ENCODE measurements at places on chromosomes 6 and 20.

DNA sequence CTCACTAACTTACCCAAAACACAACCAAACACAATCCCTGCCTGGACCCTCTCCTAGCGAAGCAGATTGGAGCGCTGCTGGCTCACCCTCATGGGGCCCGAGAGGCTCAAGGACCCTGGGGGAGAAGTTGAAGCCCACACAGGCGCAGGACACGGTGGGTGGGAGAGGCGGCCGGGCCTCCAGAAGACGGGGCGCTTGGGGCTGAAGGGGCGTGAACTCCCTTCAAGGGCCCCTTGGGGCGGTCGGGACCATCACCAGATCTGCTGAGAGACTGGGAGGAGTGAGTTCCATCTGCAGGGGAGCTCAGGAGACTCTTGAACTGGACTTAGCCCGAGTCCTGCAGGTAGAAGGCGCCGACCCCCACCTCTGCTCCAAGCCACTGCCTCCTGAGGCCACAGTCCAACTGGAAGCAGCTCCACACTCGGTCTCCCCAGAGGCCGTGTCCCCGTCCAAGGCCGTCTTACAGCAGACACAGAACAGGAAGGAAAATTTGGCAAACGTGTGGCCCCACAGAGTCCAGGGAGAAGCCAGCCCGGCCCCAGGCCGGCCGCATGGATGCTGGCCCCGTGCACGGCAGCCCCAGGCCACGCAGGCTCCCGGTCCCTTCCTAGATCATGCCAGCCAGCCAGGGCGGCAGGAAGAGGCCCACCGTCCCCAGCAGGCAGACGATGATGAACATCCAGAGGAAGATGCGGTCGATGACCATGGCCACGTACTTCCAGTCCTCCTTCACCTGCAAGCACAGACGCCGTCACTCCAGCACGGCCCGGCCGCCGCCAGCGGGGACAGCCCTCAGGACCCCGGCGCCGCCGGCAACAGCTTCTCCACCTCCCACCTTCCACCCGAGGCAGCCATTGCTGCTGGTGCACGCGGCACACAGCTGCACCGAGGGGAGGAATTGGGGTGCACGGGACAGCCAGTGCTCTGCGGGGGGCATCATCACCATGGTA lies 14.7 kb downstream of the CHRNA4 start:
- DNase-seq = no peak

GRCh38 chr20:58344741-58345140 lies 35.2 kb downstream of the RAB22A start:
- DNase-seq = no peak

- DNase-seq = no peak
Observed at GRCh38 chr6:151620179-151620578, 126.4 kb downstream of the CCDC170 start.

GRCh38 chr20:12728782-12729181 lies 280.0 kb upstream of the SPTLC3 start:
- no peak for DNase-seq

DNA sequence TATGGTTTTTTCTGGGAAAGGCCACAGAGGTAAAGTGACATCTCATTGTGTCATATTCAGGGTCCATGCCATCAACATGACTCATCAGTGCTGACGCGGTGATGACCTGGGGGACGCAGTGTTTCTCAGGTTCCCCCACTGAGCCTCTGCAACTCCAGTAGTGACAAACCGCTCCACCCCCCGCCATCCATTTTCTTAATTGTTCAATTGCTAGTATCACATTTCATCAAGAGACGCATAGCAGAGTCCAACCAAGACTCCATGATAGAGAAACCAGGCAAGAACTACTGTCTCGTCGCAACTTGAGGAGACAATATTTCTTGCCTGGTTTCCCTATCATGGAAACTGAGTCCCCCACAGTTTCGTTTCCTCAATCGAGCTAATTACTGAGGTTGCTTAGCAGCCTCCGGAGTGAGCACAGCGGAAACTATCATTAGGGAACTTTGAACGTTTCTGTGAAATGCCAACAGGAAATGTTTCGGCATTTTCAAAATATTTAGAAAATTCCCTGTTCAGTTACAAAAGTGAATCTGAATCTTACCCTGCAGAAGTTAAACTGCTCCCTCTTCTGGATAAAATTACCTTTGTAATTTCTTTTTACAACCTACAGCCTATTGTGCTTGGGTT lies 12.2 kb upstream of the SERPINB1 start:
- DNase-seq = peak; percentile 84

DNA sequence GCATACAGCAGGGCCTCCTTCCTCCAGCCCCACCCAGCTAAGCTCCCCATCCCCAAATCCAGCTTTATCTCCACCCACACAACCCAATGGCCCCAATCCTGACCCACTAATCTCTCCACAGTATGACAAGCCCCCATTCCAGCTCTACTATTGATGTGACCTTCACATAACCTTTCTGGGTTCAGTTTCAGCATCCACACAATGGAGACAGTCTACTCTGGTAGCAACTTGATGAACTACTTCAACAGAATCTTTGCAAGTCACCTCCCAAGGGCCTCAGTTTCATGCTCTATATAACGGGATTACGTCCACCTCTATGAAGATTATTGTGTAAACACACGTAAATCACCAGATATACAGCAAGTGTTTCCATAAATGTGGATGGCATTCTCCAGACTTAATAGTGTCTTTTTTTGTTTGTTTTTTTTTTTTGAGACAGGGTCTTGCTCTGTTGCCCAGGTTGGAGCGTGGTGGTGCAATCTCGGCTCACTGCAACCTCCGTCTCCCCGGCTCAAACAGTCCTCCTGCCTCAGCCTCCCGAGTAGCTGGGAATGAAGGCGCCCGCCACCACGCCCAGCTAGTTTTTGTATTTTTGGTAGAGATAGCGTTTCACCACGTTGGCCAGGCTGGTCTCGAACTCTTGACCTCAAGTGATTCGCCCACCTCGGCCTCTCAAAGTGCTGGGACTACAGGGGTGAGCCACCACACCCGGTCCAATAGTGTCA lies 1.4 kb downstream of the AHCY start:
- no peak for DNase-seq

GRCh38 chr6:127471379-127472255 lies 12.4 kb upstream of the KIAA0408 start:
- no peak for DNase-seq

GRCh38 chr20:63178889-63179686 lies 36.8 kb downstream of the YTHDF1 start:
- peak; percentile 71 for DNase-seq

DNA sequence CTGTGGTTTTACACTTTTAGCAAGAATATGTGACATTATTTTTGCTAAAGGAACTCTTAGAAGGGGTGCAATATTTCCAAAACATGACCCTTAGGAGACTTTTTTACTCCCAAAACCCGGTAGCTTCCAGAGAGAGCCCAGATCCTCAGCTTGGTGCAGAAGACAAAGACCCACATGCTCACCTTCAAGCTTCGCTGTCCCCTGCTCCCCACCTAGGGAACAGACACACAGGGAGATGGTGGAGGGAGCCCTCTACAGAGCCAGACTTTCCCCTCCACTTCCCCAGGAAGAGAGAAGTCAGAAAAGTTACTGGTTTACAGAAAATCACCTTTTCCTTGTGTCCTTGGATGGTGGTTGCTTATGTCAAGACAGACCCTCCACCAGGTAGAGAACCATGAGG lies 5.0 kb downstream of the CST4 start:
- no peak for DNase-seq

DNA sequence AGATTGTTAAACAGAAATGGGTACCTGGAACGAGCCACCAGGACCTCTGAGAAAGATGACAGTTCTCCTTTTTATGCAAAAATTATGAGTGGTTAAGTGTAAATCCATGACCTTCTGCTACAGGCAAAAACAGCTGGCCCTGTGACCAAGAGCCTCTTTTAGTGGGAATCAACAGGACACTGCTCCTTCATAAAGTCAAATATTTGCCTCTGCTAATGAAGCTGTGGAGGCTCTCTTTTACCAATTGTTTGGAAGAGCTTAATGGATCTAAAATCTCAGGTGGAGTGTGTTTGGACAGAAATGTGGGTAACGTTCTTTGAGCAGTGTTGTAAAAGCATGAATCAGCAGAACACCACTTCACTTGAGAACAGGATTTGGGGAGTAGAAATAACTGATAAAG lies 117.5 kb upstream of the PCSK2 start:
- no peak for DNase-seq

All from GM12865 (cell line).